Hematopoietic multipotent progenitor cell treated with erythropoietin and hydrocortisone succinate and interleukin-3 and kit ligand, for 17 days (in vitro differentiated cells): ENCODE measurements at places on chromosomes 1 and 21.

DNA sequence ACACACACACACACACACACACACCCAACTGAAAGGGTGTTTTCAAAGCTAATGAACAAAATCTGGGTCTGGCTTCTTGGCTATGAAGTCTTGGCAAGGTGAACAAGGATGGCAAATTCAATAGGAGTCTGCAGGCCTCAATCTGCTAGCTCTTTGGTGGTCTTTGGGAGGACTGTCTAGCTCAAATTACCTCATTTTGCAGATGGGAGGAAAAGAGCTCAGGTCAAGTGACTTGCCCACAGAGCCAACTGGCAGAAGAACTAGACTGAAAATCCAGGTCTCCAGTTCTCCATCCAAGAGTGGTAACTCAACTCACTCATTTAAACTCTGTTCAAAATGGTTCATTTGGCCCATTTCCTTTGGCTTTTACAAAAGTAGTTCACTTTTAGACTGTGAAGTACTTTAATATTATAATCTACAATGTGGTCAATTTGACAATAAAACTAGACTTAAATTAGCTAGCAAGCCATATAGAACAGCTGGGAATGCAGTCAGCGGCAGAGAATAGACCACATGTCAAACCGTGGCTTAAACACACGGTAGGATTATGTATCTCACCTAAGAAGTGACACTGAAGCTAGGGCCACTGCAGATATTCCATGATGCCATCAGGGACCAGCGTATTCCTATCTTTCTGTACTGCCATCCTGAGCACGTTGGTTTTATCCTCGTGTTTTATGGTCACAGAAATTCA lies 112.9 kb downstream of the APP start:
- DNase-seq, result no peak

DNA sequence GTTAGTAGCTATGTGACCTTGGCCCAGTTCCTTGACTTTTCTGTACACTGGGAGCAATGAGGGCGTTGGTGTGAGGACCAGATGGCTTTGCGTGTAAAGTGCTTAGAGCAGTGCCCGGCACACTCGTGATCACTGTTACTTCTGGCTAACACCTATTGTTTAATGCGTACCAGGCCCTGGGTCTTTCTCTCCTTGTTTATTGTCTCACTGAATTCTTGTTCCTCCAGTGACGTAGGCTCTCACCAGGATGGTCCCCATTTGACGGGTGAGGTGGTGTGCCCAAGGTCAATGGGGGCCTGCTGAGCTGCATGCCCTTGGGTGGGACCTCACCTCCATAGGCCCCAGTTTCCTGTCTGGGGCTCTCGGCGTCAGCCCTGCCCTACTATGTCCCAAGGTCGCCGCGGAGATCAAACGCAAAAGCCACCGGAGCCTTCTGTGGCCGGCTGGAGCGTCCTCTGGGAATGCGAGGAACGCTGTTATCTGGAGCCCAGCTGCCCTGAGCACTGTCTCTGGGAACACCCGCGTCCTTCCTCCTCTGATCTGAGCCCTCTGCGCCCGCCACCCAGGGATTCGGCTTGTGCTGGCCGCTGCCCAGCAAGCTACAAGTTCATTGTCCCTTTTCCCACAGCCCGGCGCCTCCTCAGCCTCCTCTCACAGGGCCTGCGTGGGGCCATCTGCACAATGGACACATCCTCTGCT lies 28.9 kb downstream of the ALPL start:
- no peak for DNase-seq

DNA sequence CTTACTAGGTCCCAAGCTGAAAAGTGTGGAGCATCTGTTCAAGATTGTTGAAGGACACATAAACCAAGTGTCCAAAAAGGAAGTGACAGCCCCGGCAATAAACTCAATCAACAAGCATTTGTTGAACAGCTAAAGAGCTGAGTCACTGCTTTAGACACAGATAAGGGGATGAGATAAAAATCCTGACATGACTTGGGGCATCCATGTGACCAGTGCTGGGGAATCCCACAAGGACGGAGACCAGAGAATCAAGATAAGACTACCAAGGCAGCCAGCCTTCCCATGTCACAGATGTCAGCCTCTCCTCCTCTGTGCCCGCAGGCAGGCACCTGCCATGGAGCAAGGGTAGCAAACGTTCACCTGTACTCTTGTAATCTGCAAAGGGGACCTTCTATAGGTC lies 118.6 kb upstream of the KAZN start:
- DNase-seq, result no peak

GRCh38 chr21:44351535-44352252 lies 1.7 kb upstream of the TRPM2 start:
- no peak for DNase-seq

DNA sequence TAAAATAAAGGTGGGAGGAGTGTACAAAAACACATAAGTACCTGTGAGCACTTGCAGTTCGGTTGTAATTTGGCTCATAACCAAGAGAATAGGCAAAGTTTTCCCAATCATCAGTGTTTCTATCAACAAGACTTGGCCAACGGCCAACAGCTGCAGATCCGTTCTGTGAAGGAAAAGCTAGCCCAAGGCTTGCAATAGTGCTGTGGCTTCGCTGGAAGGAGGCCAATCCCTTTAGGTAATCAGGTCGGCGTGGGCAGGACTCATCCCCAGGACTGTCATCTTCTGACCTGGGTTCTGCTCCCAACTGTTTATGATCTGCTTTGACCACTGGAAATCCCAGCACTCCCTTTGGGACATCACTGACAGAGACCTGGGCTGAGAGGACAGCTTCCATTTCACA lies 107.8 kb downstream of the LYST start:
- no peak for DNase-seq

GRCh38 chr1:86318436-86318835 lies 77.7 kb downstream of the ODF2L start:
- DNase-seq, result no peak

DNA sequence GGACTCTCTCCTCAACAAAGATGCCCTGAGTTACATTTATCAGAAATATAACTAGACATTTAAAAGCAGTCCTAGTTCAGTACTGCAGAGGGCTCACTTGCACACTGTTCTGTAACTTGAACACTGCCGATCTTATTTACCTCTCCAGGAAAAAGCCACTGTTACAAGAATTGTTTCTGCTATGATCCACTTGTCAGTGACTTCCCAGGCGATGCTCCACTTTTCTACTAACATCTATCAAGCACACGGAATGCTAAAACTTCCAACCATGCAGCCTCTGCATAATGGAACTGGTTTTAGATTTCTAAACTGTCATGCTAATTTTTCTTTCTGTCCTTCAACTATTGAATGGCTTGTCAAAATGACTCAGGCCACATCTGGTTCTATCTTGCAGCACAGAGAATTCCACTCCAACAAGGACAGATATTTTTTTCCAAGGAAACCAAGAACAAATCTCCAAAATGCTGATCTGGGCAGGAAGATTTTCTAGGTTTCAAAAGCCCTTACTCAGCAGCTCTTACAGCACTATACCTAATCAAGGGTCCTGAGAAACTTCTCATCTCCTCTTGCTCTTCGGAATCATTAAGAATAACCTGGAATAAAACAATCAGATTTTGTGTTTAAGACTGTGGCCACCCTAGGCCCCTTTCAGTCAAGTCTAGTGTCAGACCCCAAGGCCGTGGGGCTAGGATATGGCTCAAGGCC lies 9.9 kb downstream of the SEC16B start:
- DNase-seq, result no peak

DNA sequence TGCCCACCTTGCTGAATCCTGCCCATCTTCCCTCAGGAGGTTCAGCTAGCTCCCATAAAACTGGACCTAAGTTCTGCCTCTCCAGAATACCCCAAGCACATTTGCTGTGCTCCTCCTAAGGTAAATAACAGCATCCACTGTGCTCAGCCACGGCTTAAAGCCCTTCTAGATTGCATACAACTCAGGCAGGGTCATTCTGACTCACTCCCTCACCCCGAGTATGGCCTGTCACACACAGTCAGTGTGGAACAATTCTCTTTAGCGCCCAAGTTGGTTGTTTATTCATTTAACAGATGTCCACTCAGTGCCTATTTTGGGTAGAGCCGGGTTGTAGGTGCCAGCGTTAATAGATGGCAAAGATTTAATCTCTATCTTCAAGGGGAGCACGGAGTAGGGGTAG lies 147.5 kb upstream of the EDN2 start:
- no peak for DNase-seq

GRCh38 chr1:168892931-168893330 lies 163.9 kb upstream of the DPT start:
- DNase-seq, result no peak

DNA sequence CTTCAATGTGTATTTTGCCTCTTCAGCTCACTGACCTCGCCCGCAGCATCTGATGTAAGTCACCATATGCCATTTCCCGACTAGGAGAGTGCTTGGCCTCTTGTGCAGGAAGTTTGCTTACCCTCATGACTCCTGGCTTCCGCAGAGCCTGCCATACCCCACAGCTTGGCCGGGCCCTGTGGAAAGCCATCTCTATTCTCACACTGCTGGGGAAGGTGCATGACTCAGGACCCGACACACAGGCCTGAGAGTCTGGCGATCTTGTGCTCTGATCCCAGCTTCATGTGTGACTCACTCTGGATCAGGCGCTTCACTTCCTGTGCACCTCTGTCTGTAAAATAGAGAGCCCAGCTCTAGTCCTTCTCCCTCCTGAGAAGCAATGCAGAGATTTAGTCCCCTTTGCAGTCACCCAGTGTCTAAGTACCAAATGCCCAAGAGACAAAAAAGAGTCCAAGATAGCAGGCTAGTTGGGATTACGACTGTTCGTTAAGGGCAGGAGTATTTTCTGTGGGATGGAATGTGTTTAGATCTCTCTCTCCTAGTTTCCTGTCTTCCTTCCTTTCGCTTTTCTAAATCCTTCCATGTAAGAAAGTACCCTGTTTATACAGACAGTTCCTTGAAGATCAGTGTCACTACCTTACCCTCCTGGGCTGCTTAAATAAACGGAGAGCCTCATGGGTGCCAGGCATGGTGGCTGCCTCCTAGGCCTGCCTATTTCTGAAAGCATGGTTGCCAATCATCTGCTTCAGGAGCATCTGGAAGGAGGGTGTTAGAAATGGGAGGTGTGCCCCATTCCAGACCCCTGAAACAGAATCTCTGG lies 62.8 kb upstream of the KIF26B start:
- no peak for DNase-seq

DNA sequence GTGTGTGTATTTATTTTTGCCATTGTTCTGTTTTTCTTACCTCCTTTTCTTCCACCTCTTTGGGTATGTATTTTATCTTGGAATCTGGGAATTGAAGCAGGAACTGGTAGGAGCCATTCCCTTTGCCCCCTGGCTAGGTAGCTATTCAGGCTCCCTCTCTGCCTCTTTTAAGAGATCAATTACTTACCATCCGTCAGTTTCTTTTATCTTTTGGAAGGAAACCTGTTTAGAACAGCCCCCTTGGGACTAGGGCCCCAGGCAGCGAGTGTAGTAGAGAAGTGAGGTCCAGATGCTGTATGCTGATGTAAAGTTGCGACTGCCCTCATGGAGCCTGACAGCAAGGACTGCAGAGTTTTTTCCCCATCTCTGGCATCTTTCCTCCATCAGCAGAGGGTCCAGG lies 41.6 kb downstream of the KIRREL1 start:
- DNase-seq, result no peak

DNA sequence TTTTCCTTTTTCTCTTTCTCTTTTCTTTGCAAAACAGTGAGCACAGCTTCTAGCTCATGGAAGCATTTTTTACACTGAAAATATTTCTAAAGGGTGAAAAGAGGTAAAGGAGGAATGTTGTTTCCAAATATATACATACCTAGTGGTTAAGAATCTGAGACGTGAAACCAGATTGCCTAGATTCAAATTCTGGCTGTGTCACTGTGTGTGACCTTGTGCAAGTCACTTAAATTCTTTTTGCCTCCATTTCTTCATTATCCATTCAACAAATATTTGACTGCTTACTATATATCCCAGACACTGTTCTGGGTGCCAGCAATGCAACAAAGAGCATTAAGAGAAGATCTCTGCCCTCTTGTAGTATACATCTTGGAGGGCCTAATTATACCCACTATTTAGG lies 53.3 kb downstream of the ZFYVE9 start:
- no peak for DNase-seq

DNA sequence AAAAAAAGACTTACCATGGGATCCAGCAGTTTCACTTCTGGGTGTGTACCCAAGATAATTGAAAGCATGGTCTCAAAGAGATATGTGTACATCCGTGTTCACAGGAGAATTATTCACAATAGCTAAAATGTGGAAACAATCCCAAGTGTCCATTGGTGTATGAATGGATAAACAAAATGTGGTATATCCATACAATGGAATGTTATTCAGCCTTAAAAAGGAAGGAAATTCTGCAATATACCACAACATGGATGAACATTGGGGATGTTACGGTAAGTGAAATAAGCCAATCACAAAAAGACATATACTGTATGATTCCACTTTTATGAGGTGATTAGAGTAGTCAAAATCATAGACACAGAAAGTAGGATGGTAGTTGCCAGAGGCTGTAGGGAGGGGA lies 7.0 kb upstream of the TUT4 start:
- no peak for DNase-seq

DNA sequence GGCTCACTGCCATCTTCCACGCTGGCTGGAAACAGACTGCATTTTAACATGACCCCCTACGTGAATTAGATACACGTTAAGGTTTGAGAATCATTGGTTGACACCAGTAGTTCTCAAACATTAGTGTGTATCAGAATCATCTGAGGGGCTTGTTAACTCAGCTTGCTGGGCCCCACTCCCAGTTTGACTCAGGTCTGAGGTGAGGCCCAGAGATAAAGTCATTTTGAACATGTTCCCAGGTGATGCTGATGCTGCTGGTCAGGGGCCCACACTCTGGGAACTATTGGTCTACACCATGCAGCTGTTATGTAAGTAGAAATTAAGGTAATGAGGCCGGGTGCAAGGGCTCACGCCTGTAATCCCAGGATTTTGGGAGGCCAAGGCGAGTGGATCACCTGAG lies 1.3 kb downstream of the LSM10 start:
- no peak for DNase-seq

- no peak for DNase-seq
Observed at GRCh38 chr21:31874812-31875212, 2.0 kb downstream of the HUNK start.

GRCh38 chr1:23628951-23629387 lies 62.6 kb upstream of the RPL11 start:
- no peak for DNase-seq

DNA sequence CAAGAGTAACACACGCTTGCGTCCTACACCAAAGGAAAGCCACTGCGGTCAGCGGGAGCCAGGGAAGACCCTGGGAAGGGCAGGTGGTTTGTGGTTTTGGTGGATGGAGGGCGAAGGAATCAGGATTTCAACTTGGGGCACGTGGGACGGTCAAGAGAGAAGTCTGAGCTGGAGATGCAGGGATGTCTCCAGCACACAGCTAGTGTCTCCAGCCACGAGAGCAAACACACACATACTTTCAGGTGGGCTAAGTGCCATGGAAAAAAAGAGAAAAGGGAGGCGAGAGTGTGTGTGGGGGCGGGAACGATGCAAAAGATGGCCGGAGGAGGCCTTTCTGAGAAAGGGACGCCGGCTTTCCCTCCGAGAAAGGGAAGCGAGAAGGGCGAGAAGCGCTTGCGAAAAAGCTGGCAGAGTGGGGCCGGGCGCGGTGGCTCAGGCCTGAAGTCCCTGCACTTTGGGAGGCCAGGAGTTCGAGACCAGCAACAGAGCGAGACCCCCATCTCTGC lies 1.4 kb upstream of the SRRM1 start:
- no peak for DNase-seq
